Activated CD4-positive, alpha-beta T cell treated with anti-CD3 and anti-CD28 coated beads, Interleukin-2, amount 50 U/mL, for 16 hours (primary cell): ENCODE measurements at places on chromosomes 6 and 20.

DNA sequence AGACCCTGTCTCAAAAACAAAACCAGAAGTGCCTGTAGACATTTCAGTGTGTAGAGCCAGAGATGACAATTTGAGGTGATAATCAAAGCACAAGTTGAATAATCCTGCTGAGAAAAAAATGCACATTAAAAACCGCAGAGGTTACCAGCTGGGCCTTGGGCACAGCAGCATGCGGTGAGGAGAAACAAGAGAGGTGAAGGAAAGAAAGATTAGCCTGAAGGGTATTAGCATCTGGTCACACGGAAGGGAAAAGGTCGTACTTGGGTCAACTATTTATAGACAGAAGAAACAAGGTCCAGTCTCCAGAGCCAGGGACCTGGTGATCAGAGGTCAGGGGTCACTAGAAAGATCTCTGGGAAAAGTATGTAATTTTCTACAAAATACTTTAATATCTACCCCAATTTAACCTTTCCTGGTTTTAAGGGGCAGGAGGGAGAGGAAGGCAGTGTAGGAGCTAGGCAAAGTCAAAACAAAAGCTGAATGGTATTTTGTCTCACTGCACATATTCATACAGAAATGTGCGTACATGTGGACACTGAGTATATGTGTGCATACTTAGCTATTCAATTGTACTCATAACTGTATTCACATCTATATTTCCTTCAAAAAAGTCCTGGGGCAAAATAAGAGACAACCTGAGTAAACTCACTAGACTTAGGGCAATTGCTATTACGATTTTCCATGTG, 10.1 kb downstream of the MAP7 start:
- DNase-seq: no peak

DNA sequence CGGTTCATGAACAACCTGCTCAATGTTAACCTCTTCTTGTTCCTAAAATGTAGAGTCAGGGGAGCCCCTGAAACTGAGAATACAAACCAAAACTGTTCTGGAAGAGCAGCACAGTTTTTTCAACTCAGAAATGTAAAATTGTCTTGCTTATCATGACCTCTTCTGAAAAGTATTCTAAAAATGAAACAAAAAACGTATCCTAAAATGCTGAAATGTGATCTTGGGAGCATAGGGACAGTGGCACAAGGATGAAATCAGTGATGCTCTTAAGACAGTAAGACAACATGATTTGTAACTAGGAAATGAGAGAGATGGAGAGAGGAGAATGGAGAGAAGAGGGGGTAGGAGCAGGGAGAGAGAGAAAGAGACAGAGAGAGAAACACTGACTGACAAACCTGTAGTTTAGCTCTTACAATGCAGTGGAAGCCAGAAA, 27.5 kb downstream of the NCOA7 start:
- no peak for DNase-seq

GRCh38 chr6:34697904-34698559, 1.5 kb upstream of the ILRUN start:
- peak; percentile 21 for DNase-seq

DNA sequence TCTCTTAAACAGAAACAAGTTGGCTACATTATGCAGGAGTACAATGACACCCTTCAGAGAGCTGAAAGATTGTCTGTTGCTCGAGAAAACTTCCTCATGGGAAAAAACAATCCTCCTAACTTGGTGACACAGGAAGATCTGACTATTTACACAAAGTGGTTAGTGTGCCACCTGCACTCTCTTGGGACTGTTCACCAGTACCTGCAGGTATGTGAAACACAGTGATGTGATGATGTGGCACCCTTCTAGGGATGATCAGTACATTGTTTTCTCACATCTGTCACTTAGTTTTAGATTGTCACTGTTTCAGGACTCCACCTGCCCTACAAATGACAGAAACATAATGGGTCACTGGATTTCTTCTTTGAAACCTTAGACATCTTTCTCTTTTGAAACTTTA, 101.8 kb downstream of the CEP57L1 start:
- no peak for DNase-seq

DNA sequence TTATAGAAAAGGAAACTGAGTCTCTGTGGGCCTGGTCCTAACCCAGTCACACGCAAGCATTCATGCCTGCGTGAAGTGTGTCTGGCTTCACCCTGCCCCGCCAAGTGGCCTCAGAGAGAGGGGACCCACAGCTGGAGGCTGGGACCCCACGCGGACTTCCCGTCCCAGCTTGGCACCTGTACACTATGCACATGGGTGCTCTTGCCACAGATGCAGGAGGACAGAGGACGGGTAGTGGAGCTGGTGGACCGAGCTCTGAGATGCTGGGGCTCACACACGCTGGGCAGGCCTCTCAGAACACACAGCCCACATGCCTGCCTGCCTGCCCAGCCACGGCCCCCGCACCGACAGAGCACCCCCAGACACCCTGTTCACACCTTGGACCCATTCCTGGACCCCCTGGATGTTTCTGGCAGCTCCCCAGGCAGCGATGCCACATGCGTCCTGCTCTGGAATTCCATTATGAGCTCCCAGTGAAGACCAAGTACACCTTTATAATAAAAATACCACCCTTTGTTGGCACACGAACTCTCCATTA, 24.9 kb upstream of the SMOC2 start:
- no peak for DNase-seq

- no peak for DNase-seq
Observed at GRCh38 chr6:11044712-11045167, 635 bp upstream of the ELOVL2 start.

DNA sequence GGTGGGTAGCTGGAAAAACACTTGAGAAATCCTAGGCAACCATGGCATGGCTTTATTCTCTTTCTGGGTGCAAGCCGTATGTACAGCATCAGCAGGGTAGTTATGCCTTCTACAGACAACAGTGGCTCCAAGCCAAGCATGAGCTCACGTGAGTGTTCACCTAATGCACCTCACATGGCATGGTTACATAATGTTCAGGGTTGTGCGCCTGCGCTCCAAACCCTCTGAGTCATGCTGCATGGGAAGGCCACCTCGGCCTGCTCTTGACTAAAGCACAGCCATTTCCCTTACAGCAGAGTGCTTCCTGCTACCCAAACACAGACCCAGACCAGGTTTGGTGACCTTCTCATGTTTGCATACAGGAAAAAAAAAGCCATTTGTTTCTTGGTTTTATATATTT, 96.2 kb downstream of the VIP start:
- DNase-seq: no peak

DNA sequence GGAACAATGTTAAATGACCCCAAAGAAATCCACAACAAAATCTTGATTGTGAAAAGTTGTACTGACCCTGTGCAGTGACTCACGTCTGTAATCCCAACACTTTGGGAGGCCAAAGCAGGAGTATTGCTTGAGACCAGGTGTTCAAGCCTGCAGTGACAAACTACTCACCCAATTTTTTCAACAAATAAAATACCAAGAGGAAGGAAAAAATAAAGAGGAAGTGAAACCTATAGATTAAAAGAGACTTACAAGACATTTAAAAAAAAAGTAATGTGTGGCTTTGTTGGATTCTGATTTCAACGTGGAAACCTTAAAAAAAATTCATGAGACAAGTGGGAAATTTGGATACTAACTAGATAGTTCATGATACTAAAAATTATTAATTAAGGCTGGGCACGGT, 31.9 kb downstream of the GINS1 start:
- no peak for DNase-seq

DNA sequence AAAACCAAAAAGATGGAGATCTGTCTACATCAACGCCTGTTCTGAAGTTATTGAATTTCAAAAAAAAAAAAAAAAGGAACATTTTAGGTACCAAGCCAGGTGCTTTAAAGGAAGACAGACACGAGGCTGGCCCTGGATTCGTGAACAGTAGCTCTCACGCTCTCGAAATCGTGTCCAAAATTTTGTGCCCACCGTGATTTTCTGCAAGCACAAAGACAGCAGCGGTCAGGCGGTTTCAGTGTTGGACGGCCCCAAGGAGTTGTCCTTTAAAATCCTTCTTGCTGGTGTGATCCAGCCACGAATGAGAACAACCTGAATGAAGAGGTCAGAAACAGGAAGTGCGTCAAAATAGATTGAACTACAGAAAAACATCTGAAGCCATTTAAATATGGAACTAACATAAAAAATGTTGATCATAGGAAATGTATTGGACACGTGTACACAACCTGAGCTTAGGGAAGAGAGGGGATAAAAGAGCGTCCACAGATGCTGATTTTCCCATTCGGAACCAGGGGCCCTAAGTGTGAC, 78.2 kb downstream of the THBS2 start:
- no peak for DNase-seq

GRCh38 chr20:47319517-47320252, 36.8 kb downstream of the ZMYND8 start:
- no peak for DNase-seq

GRCh38 chr6:154569156-154569862, 58.8 kb upstream of the CNKSR3 start:
- DNase-seq: no peak

- DNase-seq: no peak
Observed at GRCh38 chr6:137291441-137291840, 72.3 kb upstream of the IFNGR1 start.

- DNase-seq: peak; percentile 57
Observed at GRCh38 chr6:36926708-36927513, 27.6 kb upstream of the PI16 start.

- DNase-seq: no peak
Observed at GRCh38 chr6:73579851-73580246, 59.0 kb upstream of the EEF1A1 start.

DNA sequence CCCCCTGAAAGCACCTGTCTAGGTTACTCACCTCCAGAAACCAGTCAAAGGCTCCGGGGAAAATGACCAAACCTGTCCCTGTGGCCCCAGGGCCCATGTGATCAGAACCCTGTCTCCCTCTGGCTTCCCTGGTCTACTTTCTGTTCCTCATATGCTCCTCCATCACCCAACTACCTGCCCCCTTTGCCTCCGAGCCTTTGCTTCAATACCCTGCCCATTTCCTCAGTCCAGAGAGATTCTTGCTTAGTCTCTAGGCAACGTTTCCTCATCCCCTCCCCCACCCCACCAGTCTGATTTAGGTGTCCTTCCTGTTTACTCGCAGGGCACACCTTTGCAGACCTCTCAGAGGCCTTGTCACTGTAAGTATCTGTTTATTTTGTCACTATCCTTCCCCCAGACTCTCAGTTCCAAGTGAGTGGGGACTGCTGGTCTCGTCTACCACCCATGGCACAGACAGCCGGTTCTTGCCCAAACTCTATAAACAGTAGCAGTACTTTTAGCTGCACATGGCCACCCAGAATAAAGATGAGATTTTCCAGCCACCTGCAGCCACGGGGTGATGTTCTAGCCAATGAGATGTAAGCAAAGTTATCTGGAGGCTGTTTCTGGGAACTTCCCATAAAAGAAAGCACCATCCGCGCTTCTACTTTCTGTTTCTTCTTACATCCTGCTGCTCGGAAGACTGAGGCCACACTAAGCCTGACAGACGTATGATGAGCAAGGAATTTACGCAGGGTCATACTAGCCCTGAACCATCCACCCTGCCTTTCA, 13.3 kb downstream of the ELOVL5 start:
- DNase-seq: peak; percentile 74

DNA sequence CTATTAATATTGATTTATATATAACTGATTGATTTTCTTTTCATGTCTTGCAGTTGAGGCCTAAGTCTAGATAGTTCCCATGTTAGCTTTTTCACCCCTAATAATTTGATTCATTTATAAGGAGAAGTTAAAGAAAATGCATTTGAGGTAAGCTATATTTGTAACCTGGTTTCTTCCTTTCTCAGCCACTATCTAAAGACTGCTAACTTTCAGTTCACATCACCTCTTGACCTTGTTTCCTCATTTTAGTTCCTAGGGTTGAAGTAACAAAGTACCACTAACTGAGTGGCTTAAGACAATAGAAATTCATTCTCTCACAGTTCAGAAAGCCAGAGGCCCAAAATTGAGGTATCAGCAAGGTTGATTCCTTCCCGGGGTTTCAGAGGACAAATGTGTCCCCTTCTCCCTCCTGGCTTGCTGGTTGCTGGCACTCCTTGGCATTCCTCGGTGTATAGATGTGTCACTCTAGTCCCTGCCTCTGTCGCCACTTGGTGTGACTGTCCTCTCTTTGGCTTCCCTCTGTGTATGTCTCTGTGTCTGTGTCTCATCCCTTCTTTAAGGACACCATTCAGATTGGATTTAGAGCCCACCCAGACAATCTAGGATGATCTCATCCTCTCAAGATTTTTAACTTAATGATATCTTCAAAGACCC, 55.9 kb upstream of the C20orf144 start:
- DNase-seq: peak; percentile 6

GRCh38 chr20:25073544-25073943, 8.4 kb downstream of the VSX1 start:
- DNase-seq: no peak

GRCh38 chr20:17666481-17666880, 15.6 kb downstream of the RRBP1 start:
- DNase-seq: no peak

DNA sequence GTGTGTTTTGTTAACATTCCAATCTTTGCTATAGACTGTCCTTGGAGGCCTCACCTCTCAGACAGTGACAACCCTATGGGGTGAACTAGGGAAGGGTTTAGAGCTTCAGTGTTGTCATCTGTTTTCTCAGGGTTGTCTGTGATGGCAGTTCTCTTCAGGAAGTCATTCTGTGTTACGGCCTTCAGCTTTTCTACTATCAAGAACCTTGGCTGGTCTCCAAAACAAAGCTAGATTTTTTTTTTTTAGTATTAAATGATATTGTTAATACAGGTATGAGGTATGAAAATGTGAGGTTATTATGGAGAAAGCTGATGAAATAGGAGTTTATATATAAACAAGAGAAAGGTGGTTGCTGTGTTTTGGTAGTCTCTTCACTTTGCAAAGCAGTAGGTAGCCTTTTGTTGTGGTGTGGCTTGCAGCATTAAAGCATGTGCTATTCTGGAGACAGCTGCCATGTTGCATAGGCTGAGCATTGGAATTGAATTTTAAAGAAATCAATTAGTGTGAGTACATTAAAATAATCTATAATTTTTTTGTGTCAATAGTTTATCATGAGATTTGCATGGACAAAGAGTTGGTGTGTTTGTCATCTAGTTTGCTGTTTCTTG, 162.6 kb downstream of the CARMIL1 start:
- no peak for DNase-seq

DNA sequence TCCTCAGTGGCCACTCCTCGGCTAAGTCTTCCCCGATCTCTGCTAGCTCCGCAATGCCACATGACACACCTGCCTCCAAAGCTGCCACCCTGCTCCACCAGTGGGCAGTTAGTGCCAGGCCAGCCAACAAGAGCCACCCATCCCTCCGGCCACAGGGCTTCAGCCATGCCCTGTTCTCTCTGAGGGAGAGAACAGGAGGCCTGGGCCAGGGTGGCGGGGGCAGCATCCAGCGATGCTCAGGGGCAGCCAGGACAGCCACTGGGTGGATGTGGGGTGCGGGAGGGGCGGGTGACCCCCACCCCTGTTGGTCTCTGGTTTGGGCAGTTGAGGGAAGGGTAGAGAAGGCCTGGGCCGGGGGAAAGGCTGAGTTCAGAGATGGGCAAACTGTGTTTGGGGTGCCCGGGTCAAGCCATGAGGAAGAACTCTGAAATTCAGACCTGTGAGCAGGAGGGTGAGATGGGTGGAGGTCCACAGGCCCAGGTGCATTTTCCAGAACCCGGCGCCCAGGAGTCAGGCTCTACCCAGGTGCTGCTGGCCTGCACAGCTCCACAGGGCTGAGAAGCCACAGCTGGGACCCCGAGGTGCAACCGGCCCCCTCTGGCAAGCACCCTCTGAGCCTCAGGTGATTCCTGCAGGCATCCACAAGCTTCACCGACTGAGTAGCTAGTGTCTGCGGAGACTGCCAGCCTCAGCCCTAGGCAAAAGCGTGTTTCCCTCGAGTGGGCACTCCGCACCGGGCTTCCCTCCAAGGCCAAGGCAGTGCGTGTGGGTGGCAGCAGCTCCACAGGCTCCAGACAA, 91.1 kb downstream of the SULF2 start:
- no peak for DNase-seq

- DNase-seq: no peak
Observed at GRCh38 chr6:152380351-152380767, 256.8 kb downstream of the SYNE1 start.
